Aorta (tissue), 5 donors: ENCODE measurements at places on chromosomes 16 and 17. TPM values are rescaled to one million over a fixed set of nuclear protein-coding genes. Genes with fewer than 3 reads are reported as not detected.

CCDC40 gene
- 6.8 TPM for polyA plus RNA-seq

FBXO39 gene
- 0.26 TPM for polyA plus RNA-seq

HBQ1 gene
- polyA plus RNA-seq, result not detected

MYH2 gene
- polyA plus RNA-seq, result not detected

CCDC200 gene
- polyA plus RNA-seq, result not detected

SPATA32 gene
- not detected for polyA plus RNA-seq

SPNS3 gene
- polyA plus RNA-seq, result not detected
